ENCODE measurements at places on chromosomes 6 and 20. TPM values are rescaled to one million over a fixed set of nuclear protein-coding genes. Genes with fewer than 3 reads are reported as not detected.

DNA sequence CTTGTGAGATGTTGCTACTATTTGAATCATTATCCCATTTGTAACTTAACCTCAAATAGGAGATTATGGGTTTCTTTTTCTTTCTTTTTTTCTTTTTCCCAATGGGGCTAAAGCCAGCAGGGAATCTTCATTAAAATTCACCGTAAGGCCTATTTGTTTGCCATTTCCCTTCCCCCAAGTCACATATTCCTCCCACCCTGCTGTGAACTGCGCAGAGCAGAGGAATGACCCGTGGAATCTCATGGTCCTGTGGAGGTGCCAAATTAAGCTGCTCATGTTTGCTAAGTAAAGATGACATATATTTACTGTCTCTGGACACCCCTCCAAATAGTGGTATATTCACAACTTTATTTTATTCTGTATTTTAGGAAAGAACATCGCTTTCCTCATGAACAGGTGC lies 699.3 kb downstream of the RNF144B start:
- no peak for DNase-seq

DNA sequence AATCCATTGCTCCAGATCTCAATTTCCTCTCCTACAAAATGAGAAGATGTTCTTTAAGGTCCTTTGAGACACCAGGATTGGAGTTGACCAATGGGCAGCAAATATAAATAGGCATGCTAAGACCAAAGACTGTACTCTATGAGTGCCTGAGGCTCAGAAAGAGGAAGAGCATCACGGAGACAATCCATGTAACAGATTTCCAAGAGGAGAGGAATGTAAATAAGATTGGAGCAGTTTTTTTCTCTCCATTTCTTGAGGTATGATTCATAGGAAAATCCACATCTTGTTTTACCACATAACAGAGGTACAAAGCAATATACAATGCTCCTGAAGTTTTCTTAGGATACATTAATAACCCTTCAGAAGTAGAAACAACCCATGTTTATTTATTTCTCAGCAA lies 109.8 kb downstream of the UBE3D start:
- no peak for DNase-seq

GRCh38 chr6:136613477-136613876 lies 63.3 kb upstream of the MAP7 start:
- no peak for DNase-seq

GRCh38 chr6:106087548-106088325 lies 1.6 kb downstream of the PRDM1 start:
- DNase-seq, result no peak

The C6orf15 gene
- not detected for total RNA-seq

Measured in sigmoid colon (tissue), 7 donors.